ENCODE measurements at places on chromosomes 4 and X.

GRCh38 chrX:153446950-153447580 lies 1.2 kb upstream of the TREX2 start:
- no peak for DNase-seq

DNA sequence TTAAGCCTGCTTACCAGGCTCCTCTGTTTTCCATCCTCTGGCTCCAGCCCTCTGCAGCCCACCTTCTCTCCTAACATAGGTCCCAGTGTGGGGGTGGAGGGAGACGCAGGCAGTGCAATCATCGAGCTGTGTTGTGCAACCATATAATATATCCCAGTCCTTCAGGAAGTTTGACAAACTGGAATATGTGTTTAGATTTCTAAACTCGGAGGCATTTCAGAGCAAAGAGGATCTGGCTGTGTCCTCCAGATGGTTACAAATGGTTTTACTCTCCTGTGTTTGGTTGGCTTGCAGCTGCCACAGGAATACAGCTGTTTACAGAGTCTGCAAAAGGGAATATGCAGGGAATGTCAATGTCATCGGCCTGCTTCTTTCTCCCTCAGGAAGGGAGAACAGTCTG lies 195.3 kb upstream of the LNX1 start:
- no peak for DNase-seq

- DNase-seq, result no peak
These were observed 2.9 kb downstream of the NOCT start for GRCh38 chr4:139018501-139018900.

- no peak for DNase-seq
These were observed 315.6 kb downstream of the PCDH7 start for GRCh38 chr4:31035761-31036160.

GRCh38 chr4:14504162-14504561 lies 498.1 kb upstream of the CPEB2 start:
- DNase-seq, result no peak

GRCh38 chr4:11297201-11297600 lies 131.5 kb downstream of the HS3ST1 start:
- no peak for DNase-seq

GRCh38 chrX:34377645-34378044 lies 245.5 kb upstream of the FAM47A start:
- DNase-seq, result no peak

GRCh38 chrX:53729751-53730150 lies 43.2 kb upstream of the HUWE1 start:
- DNase-seq, result no peak

GRCh38 chr4:98602270-98602669 lies 56.1 kb downstream of the TSPAN5 start:
- no peak for DNase-seq

DNA sequence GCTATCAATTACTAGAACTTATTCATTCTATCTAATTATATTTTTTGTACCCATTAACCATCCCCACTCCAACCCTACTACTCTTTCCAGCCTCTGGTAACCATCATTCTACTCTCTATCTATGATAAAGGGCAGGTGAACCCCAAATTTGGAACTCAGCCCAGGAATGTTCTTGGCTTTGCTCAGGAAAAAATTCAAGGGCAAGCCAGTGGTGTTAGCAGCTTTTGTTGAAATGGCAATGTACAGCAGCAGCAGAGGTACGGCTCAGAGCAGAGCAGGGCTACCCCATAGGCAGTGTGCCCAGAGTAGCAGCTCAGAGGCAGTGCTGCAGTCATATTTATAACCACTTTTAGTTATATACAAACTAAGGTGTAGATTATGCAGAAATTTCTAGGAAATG lies 138.2 kb downstream of the RNF150 start:
- DNase-seq, result no peak

- DNase-seq, result no peak
These were observed 4.8 kb downstream of the MND1 start for GRCh38 chr4:153349206-153349805.

- DNase-seq, result no peak
These were observed 69.8 kb downstream of the FBXO8 start for GRCh38 chr4:174213731-174214100.

DNA sequence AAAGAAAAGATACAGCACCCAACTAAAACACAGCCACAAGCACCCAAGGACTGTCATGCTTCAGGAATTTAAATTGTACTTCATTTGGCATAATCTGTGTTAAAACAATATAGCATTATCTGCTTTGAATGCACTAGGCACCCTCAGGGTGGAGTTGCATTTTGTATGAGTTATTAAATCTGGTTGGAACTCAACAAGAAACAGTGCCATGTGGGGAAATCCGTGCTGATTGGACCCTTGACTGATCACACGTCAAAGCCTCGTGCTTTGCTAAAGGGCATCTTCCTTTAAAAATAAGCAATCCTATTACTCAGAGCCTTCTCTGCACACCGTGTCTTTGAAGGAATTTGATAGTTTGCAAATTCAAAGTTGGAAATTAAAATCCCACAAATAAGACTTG lies 35.4 kb downstream of the IGFBP7 start:
- DNase-seq, result no peak

GRCh38 chr4:88102026-88102425 lies 56.4 kb downstream of the ABCG2 start:
- no peak for DNase-seq

- DNase-seq, result peak; percentile 31
These were observed 114.8 kb downstream of the BCOR start for GRCh38 chrX:39982948-39983347.

- no peak for DNase-seq
These were observed 39.2 kb downstream of the TXLNG start for GRCh38 chrX:16825264-16826035.

GRCh38 chrX:119997570-119997969 lies 54.0 kb upstream of the NKAP start:
- DNase-seq, result no peak

GRCh38 chrX:118528071-118528737 lies 32.6 kb downstream of the DOCK11 start:
- no peak for DNase-seq

- no peak for DNase-seq
These were observed 36.7 kb upstream of the MXD4 start for GRCh38 chr4:2298532-2298991.

- DNase-seq, result no peak
These were observed 246.9 kb upstream of the HDX start for GRCh38 chrX:84748965-84749656.

DNA sequence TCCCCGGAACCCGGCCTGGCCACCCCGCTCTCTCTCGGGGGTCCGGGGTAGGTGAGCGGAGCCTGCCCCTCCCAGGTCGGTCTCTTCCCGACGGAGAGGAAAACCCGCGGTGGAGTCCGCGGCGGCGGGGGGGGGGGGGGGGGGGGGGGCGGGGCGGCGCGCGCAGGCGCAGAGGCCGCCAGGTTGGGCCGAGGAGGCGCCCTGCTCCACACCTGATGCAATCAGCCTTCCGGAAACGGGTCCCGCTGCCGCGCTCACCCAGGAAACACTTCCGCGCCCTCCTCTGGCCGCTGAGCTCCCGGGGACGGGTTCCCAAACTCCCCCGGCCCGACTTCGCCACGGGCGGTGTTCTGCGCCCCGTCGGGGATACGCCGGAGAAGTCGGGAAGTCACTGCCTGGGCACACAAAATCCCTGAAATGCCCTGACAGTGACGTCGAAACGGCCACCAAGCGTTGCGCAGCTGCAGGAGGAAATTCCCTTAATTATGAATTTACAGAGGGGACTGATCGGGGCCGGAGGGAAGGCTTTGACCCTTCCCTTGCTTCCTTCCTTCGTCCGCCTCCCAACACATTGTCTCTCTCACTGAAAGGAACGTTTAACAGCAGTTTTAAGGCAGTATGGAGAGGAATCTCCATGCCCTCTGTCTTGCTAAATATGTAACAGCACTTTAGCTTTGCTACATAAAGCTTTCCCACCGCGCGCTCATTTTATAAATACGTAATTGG lies 2.1 kb upstream of the APBB2 start:
- peak; percentile 85 for DNase-seq
